ENCODE measurements at places on chromosomes 3 and 15. TPM values are rescaled to one million over a fixed set of nuclear protein-coding genes. Genes with fewer than 3 reads are reported as not detected.

The KNSTRN gene
- 2.2 TPM for total RNA-seq

- H3K27me3 ChIP-seq: no peaks in the 10 kb centered on the region
- H3K36me3 ChIP-seq: no peaks in the 10 kb centered on the region
- no peak overlapping the region for H3K27ac ChIP-seq
- H3K4me3 ChIP-seq: no peak overlapping the region
Measured at GRCh38 chr15:80512726-80513660, 108.8 kb downstream of the ARNT2 start.

DNA sequence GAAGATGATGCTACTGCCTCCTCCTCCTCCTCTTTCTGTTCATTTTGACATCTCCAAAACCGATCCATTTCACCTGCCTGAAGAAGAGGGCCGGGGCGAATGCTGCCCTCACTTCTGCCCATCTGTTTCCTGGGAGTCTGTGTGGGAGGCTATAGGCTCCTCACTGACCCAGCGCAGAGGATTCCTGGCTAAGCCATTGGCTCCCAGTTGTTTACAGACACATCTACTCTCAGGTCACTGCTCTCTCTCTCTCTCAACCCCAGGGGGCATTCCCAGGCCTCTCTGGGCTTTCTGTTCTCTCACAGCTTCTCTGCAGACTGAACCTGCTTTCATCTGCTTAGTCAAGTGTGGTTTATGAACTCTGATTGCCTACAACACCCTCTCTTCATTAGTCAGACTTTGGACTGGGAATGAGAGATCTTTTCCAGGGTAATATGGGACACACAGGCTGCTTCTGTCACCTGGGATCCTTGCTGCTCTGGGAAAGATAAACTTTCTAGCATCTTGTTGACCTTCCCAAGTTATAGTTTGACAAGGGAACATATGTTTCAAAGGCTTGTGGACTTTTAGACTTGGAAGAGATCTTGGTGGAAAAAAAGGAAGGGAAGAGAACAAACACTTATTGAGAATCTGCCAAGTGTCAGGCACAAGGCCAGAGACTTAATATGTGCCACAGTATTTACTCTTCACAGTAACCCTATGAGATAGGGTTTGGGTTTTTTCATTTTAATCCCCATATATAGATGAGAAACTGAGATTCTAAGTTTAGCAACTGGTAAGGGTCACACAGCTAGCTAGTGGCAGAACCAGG is 30.2 kb upstream of the USP3 start:
- no peak for DNase-seq
- H3K4me3 ChIP-seq: peak overlapping the region; percentile 74
- no peaks in the 10 kb centered on the region for H3K36me3 ChIP-seq

The SCN11A gene
- total RNA-seq: not detected

- peaks cover 35% of the 10 kb centered on the region for H3K4me1 ChIP-seq
- no peaks in the 10 kb centered on the region for H3K36me3 ChIP-seq
- no peak for DNase-seq
Measured at GRCh38 chr3:141303481-141304223, 64.7 kb upstream of the ZBTB38 start.

DNA sequence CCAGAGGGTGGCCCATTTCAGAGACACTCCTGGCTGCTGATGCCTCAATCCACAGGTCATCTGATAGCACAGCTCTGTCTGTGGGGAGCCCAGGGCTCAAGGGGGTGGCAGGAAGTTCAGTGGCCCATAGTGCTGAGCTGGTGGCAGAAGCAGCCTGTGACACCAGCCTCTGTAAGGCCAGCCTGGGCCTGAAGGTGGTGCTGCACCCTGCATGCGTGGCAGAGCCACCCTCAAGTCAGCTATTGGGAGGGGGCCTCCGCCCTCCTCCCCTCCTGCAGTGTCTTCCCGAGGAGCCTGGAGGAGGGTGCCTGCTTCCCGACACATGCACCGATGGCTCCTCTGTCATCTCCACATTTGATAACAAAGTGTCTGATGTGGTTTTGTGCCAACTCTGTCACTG is 3.0 kb downstream of the PLA1A start:
- peak overlapping the region; percentile 82 for H3K27ac ChIP-seq
- DNase-seq: no peak
- H3K36me3 ChIP-seq: peaks cover 5% of the 10 kb centered on the region
- H3K27me3 ChIP-seq: peaks cover 8% of the 10 kb centered on the region

The SOX14 gene
- not detected for total RNA-seq

DNA sequence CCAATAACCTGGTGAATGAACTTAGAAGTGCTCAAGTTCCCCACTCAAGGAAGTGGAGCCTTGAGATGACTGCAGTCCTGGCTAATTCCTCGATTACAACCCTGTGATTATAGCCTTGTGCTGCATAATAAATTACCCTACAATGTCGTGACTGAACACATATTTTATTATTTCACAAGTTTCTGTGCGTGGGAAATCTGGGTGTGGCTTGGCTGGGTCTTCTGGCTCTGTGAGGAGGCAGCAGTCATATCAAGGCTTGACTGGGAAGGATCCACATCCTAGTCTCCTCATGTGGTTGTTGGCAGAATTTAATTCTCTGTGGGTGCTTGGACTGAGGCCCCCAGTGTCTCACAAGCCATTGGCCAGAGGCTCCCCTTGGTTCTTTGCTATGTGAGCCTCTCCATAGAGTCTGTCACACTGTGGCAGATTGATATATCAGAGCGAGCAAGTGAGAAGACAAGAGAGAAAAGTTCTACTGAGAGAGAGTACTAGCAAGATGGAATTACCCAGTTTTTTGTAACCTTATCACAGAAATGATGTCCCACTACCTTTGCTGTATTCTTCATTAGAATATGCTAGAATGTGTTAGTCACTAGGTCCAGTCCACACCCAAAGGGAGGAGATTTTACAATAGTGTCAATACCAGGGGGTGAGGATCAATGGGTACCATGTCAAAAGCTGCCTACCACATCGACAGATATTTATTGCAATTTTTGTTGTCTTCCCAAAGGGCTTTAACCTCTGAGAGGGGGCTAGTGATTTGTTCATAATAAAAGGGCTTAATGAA is 102.8 kb upstream of the TBC1D5 start:
- no peak overlapping the region for H3K27ac ChIP-seq
- no peak for DNase-seq
- no peak overlapping the region for H3K4me3 ChIP-seq
- H3K36me3 ChIP-seq: no peaks in the 10 kb centered on the region
- H3K4me1 ChIP-seq: no peaks in the 10 kb centered on the region

DNA sequence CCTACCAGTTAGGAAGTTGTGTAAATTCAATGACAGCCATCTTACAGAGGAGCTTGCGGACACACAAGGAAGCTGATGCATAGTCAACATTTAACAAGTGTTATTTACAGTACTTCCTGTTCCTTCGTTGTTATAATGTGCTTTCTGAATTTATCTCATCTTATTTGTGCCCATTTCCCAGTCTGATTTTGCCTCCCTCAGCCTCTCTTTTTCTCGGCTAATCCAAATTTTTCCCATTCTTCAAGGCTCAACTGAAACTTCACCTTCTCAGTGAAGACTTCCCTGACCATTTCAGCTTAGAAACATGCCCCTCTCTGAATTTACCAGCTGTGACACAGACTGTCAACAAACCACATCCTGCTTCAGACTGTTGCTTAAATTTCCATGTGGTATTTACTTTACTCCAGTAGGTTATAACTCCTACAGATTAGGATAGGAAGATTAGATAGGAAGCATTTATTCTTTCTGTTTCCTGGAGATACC is 55.7 kb upstream of the CP start:
- peaks cover 10% of the 10 kb centered on the region for H3K4me1 ChIP-seq
- H3K36me3 ChIP-seq: no peaks in the 10 kb centered on the region
- H3K27me3 ChIP-seq: peaks cover 6% of the 10 kb centered on the region
- peak overlapping the region; percentile 21 for H3K4me3 ChIP-seq

DNA sequence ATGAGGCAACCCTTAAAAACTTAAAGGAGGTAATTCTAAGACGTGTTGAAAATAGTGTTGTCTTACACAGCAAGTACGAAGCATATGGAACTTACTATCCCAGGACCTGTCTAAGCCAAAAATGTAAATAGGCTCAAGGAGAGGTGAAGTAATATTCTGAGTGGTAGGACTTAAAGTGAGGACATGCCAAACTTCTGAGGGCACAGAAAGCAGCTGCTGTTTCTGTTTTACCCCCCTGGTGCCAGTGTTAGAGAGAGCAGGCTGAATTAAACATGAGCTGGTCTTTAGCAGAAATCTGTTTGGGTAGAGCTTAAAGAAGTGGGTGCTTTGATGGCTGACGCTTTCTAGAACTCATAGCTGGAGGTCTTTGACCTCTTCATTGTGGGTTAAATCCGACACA is 149.7 kb upstream of the NPHP3 start:
- H3K4me1 ChIP-seq: no peaks in the 10 kb centered on the region
- no peak for DNase-seq
- no peak overlapping the region for H3K4me3 ChIP-seq
- peaks cover 12% of the 10 kb centered on the region for H3K27me3 ChIP-seq

The GPR156 gene
- 0.50 TPM for total RNA-seq

DNA sequence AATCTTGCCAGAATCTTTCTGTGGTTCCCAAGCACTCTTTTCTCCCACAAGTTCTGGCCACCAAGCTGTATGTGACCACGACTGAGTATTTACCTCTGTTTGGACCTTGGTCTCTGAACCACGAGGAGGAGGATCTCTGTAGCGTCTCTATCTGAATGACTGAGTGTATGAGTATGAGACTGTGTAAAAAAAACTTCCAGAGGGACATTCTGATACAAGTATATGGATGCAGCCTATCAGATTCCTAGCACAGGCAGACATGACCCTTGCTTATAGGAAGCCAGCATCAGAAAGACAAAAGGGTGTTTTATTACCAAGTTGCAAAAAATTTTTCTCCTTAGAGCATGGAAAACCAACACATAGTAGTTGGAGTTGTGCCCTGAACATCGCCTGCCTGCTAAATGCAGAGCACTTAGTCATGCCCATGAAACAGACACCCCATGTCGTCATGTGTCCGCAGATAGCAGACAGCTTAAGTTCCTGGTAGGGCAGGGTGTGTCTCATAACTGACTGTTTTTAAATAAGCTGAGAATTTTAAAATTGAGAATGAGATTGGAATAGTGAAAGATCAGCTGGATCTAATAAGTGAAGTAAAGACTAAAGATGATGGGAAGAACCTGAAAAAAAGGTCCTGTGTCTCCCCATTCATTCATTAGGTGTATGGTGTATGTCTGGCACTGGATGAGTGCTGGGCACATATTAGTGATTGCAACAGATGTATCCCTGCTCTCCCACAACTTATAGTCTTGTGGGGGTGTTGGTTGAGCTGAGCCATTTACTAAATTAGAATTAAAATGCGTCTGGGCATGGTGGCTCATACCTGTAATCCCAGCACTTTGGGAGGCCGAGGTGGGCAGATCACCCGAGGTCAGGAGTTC is 30.9 kb downstream of the DAG1 start:
- H3K36me3 ChIP-seq: peaks cover 4% of the 10 kb centered on the region
- no peak overlapping the region for H3K4me3 ChIP-seq
- no peaks in the 10 kb centered on the region for H3K27me3 ChIP-seq
- no peak for DNase-seq
- peaks cover 19% of the 10 kb centered on the region for H3K4me1 ChIP-seq

GRCh38 chr3:142180761-142181362 is 31.5 kb upstream of the TFDP2 start:
- H3K27me3 ChIP-seq: no peaks in the 10 kb centered on the region
- DNase-seq: no peak
- no peaks in the 10 kb centered on the region for H3K4me1 ChIP-seq
- no peak overlapping the region for H3K27ac ChIP-seq
- H3K4me3 ChIP-seq: no peak overlapping the region

The ACKR2 gene
- 0.35 TPM for total RNA-seq

The KBTBD8 gene
- total RNA-seq: 13.1 TPM

The BNC1 gene
- total RNA-seq: not detected

- H3K36me3 ChIP-seq: no peaks in the 10 kb centered on the region
- DNase-seq: no peak
- H3K4me3 ChIP-seq: no peak overlapping the region
- H3K4me1 ChIP-seq: peaks cover 12% of the 10 kb centered on the region
- H3K27me3 ChIP-seq: peaks cover 4% of the 10 kb centered on the region
Measured at GRCh38 chr3:120147072-120147871, 53.0 kb upstream of the GSK3B start.

GRCh38 chr3:13420831-13421765 is 976 bp upstream of the NUP210 start:
- H3K27me3 ChIP-seq: no peaks in the 10 kb centered on the region
- peaks cover 41% of the 10 kb centered on the region for H3K4me1 ChIP-seq
- H3K27ac ChIP-seq: peak overlapping the region; percentile 100
- peak overlapping the region; percentile 100 for H3K4me3 ChIP-seq

The ACVR2B gene
- total RNA-seq: 6.7 TPM

The C3orf85 gene
- total RNA-seq: not detected

DNA sequence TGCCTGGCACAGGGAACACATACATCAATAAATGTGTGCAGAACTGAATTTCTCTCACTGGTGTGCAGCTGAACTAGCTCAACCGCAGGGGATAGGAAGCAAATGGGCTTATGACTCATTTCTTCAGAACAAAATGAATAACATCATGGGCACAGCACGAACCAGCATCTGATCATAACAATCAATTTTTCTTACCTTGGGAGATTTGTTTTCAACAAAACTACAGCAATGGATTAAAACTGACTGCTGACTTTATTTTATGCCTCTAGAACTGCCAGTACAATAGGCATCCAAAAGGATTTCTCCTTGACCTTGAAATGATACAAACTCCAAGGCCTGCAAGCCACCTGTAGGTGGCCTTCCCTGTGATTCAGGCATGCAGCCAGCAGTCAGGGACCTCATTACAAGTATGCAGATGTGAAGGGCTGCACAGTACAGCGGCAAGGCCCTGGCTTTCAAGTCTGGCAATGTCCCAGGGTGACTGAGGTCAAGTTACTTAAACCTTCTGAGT is 26.1 kb downstream of the TAMM41 start:
- H3K36me3 ChIP-seq: peaks cover 4% of the 10 kb centered on the region

The KCNAB1 gene
- total RNA-seq: 0.26 TPM

DNA sequence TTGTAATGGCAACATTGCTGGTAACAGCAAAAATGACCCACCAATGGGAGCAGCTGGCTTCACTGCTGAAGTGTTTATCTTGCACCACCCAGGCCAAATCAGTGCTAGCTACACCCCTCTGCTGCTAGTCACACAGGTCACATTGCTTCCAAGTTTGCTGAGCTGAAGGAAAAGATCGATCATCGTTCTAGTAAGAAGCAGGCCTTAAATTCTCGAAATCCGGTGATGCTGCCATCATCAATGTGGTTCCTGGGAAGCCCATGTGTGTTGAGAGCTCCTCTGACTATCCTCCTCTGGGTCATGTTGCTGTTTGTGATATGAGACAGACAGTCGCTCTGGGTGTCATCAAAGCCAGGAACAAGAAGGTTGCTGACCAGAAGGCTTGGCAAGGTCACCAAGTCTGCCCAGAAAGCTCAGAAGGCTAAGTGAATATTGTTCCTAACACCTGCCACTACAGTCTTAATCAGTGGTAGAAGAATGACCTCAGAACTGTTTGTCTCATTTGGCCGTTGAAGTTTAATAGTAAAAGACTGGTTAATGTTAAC is 21.2 kb downstream of the TM4SF4 start:
- H3K27me3 ChIP-seq: peaks cover 35% of the 10 kb centered on the region
- no peaks in the 10 kb centered on the region for H3K36me3 ChIP-seq
- no peak overlapping the region for H3K4me3 ChIP-seq
- H3K4me1 ChIP-seq: peaks cover 7% of the 10 kb centered on the region
- H3K27ac ChIP-seq: no peak overlapping the region

- no peaks in the 10 kb centered on the region for H3K27me3 ChIP-seq
- peak overlapping the region; percentile 65 for H3K27ac ChIP-seq
- peaks cover 18% of the 10 kb centered on the region for H3K4me1 ChIP-seq
- H3K36me3 ChIP-seq: peaks cover 6% of the 10 kb centered on the region
- no peak for DNase-seq
Measured at GRCh38 chr3:197238842-197239241, 59.6 kb downstream of the DLG1 start.

The TADA3 gene
- total RNA-seq: 35.2 TPM

The SUSD5 gene
- total RNA-seq: not detected
